ENCODE measurements at places on chromosomes 11 and 22. TPM values are rescaled to one million over a fixed set of nuclear protein-coding genes. Genes with fewer than 3 reads are reported as not detected.

The ACTN3 gene
- 0.10 TPM for polyA plus RNA-seq

The ZNF214 gene
- polyA plus RNA-seq, result 0.94 TPM

The MRGPRE gene
- polyA plus RNA-seq, result not detected

The LUZP2 gene
- polyA plus RNA-seq, result not detected

The PLEKHA7 gene
- polyA plus RNA-seq, result 1.6 TPM

DNA sequence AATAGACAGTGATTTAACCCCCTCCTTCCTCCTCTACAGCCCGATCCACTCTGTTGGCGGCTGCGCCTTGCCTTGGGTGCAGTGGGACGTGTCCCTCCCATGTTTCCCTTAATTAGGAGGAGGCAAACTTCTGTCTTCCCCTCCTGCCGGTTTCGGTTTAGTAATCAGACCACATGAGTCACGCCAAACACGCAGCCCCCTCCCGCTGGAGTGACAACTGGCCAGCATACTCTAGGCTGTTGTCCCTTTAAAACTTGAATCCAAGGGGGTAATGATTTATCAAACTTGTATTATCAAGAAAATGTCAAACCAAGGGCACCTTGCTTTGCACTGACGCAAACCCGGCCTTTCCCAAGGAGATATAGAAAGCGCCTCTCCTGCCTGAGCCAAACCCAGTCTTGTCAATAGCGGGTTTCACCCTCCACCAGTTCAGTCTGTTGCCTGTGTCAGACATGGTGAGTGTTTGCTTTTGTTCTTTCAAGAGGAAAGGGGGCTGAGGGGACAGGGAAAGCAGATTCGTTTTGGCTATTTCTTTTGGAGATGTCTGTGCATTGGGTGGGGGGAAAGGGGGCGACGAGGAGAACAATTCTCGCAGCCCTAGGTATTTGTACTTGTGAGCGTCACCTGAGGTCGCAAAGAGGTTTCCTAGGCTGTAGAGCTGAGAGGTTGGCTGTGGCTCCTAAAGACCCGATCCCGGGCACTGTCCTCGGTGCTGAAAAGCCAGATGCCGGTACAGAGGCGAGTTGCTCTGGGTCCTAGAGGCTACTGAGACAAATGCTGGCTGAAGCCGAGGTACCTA lies at the start of gene SLC6A5:
Gene SLC6A5 (plus strand): TSS at position 388 of the 799 bp plus-strand sequence. CDS start 65 bp downstream, at position 453.
- peak; percentile 14 for DNase-seq

DNA sequence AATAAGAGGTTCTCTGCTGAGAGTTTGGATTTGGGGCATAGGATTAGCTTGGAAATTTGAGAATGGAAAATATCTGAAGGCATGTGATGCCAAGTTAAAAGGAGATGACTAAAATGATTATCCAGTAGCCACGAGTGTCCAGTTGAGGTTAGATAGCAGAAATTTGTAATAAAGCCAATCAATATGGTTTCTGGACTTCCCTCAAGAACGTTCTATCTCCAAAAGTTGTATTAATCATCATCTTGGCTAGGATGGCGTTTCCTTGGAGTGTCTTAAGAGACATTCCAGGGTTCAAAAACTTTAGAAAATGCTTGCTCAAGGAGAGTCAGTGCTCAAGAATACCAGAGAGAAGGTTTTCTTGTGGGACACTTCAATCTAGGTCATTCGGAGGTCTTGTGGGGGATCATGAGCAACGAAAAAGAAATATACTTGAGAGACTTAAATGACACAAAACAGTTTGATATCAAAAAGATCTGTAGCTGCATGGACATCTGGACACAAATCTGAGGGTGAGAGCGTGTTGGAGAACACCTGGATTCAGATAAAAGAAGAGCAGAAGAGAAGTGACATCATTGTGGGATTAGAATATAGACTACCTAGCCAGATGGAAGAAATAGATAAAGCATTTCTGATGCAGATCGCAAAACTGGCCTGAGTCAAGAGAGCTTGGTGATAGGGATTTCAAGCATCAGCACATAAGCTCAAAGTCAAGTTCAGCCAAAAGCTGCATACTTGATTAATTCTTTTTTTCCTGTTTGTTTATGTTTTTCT lies 97.7 kb downstream of the ARFGAP2 start:
- DNase-seq, result no peak

- DNase-seq, result peak; percentile 90
Measured at GRCh38 chr22:19891317-19892256, 36.9 kb upstream of the GNB1L start.

- DNase-seq, result peak; percentile 5
Measured at GRCh38 chr11:31690041-31690440, 121.1 kb downstream of the PAX6 start.

GRCh38 chr11:123568367-123568870 lies 86.0 kb downstream of the SCN3B start:
- DNase-seq, result no peak

DNA sequence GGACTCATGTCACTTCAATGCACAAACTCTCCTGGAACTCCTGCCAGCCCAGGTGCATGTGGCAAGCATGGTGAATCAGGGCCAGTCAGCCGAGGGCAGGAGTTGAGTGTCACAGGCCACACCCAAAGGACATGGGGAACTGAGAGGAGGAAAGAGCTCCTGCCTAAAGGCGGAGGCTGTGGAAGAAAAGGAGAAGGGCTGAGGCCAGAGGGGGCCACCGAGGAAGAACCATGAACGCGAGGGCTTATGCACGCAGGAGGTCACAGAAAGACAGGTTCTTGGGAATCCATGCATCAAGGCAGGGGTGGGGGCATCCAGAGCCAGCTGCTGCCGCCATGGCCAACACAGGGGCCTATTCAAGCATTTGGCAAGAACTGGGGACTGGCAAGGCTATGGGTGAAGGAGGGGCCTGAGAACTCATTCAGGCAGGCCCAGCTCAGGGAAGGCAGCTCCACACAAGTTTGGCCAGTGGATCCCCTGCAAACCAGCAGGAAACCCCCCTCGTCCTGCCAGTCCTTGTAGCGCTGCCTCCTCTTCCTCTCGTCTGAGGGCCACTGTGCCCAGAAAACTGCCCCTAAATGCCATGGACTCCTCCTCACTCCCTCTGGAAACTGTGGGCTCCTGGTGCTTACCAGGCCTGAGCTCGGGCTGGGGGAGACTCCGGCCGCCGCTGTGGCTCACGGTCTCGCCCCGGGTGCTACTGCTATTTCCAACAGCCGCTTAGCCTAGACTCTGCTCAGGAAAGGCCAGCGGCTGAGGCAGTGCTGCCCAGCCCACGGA lies 15.4 kb downstream of the PPM1F start:
- no peak for DNase-seq

DNA sequence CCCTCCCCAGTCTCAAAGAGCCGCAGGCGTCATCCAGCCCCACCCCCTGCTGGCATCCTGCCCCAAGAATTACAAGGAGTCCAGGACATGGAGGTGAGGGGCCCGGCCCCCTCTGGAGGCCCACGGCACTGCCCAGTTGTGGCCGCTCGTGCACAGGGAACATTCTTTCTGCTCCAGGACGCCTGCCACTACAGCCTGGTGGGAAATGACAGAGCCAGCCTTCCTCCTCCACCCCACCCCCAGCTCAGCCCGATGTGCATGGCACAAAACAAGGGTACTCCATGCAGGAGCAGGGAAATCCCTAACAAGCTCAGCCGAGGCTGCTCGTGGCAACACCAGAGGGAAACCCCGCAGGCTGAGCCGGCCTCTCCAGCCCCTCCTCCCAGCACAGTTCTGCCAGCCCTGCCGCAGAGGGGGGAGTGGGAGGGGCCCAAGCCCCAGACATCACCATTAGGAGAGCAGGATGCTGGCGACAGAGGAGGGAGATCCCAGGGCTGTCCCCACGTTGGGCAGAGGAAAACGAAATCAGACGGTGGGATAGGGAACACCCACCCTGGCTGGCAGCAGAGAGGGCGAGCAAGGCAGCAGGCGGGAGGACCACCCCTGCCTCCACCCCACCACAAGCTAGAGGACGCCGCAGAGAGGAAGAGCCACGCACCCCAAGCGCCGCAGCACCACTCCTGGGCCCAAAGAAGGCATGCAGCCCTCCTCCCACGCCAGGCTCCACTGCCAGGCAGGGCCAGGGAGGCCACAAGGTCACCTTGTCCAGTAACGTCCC lies 10.0 kb downstream of the IGSF9B start:
- DNase-seq, result no peak

GRCh38 chr22:23529166-23530103 lies 50.7 kb downstream of the IGLL1 start:
- no peak for DNase-seq

DNA sequence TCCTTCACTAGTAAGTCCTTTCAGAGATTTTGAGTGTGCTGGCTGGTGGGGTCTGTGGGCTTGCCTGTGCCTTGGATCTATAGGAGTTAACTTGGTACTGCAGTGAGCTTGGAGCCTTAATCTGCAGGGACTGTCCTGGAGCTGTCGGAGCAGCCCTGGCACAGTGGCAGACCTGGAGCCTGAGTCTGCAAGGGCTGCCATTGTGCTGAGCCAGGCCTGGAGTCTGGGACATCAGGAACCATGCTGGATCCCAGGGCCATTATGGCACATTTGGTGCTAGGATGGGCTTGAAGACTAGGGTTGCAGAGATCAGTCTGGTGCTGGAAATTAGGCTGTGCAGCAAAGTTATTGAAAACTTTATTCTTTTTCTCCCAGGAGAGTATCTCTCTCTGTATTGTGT lies 665.4 kb downstream of the METTL15 start:
- DNase-seq, result no peak

DNA sequence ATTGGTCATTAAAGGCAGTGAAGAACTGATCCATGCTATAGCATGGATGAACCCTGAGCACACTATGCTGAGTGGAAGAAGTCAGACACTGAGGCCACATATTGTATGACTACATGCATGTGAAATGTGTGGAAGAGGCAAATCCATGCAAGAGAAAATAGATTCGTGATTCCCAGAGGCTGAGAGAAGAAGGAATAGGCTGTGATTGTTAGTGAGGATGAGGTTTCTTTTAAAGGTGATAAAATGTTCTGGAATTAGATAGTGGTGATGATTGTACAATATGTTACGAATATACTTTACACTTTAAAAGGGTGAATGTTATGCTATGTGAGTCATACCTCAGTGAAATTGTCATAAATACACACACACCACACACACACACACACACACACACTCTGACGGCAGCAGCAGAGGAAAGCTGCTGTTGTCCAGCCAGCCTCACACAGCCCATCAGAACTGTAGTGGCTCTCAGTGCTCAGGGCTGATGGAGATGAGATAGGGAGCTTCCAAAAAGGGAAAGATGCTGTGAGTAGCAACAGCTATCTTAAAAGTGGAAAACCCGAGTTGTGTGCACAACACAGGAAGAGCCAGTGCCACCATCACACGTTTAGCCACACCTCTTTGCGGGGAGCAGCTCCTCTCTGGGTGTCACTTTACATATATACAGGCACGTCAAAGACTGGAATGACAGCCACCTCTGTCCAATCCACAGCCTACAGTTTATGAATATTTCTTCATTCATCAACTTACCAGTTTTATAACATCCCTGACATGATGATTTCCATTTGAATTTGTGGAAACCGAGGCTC lies 153.0 kb downstream of the SPATA19 start:
- no peak for DNase-seq

GRCh38 chr11:80827781-80828180 lies 1387.0 kb upstream of the TENM4 start:
- no peak for DNase-seq

DNA sequence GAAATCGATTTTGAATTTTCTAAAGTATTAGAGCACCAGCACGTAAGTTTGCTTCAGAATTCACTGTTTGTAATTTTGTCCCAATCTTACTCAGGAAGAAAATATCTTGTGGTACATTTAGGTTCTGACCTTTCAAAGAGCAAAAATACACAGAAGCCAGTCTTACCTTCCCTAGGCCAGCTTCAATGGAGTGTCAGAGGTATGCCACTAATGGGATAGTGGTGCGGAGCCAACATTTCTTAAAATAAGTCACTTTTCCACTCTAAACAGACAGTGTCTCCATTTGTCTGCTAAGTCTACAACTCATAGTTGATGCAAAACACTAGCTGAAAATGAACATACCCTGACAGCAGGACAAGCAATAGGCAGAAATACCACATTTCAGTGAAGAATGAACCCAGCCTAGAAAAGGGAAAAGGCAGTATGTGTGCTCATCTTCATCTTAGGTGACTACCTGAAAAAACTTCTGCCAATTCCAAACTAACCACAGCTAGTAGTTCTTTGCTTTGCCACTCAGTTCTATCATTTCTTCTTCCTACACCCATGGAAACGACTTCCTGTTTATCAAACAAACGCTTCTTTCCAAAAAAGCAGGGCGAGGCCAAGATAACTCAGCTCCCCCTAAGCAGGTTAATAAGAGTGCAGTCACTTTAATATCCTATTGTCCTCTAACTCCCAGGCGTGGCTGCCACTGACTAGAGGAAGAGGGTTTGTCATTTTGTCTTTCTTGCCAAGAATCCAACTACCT lies 94.0 kb upstream of the APOA1 start:
- peak; percentile 16 for DNase-seq

GRCh38 chr11:35182317-35182939 lies 43.5 kb downstream of the CD44 start:
- DNase-seq, result no peak

GRCh38 chr11:10022764-10023163 lies 271.3 kb downstream of the SBF2 start:
- DNase-seq, result no peak

DNA sequence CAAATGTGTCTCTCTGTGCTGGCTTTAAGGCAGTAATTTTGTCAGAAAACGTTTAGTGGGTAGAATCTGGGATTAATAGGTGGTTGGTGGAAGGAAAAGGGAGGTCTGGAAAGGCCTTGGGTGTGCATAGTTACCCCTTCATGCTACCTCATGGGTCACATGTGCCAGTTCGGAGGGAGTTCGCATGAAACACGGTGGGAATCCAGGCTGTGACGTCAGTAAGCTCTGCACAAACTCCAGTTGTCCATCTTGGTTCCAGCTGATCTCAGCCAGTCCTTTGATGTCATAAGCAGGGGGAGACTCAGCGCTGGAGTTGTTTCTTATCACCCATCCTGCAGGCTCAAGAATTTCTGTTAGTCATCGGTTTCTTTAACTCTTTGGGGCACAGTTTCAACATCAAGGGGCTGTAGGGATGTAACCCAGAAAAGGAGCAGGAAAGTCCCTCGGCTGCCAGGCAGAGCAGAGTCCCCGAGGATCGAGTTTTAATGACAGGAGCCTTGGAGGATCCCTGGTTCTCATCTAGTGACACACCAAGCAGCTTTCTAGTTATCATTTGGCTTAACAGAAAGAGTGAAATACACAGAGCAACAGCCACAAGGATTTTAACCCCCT lies 28.9 kb downstream of the MOV10L1 start:
- DNase-seq, result peak; percentile 98

GRCh38 chr11:121291319-121291718 lies 1.3 kb upstream of the SC5D start:
- DNase-seq, result no peak

DNA sequence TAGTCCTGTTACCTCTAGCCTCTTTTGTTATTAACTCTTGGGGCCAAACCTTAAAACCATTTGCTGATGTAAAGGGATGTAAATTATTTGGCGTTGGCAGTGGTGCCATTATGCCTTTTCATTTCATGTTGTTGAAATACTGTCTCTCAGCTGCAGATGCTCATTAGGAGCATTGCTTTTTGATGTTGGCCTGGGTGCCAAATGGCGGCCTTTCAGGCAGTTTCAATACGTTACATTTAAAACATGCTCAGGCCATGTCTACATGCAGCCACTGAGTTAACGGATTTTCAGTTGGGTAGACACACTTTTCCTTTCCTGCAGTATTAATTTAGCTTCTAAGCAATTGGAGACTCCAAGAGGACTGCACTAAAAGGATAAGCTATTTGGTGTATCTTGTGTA lies 5.3 kb downstream of the NCAM1 start:
- DNase-seq, result no peak

GRCh38 chr11:33631749-33632091 lies 68.9 kb downstream of the C11orf91 start:
- no peak for DNase-seq

- no peak for DNase-seq
Measured at GRCh38 chr11:118916842-118917388, 8.8 kb downstream of the BCL9L start.
